CD4-positive, alpha-beta T cell treated with Interleukin-12 subunit alpha and Interleukin-12 subunit beta, for 1 hour (primary cell): ENCODE measurements at places on chromosomes 7 and 10.
A peak's percentile ranks its signal among the peaks of the same experiment; 100 is the strongest.

DNA sequence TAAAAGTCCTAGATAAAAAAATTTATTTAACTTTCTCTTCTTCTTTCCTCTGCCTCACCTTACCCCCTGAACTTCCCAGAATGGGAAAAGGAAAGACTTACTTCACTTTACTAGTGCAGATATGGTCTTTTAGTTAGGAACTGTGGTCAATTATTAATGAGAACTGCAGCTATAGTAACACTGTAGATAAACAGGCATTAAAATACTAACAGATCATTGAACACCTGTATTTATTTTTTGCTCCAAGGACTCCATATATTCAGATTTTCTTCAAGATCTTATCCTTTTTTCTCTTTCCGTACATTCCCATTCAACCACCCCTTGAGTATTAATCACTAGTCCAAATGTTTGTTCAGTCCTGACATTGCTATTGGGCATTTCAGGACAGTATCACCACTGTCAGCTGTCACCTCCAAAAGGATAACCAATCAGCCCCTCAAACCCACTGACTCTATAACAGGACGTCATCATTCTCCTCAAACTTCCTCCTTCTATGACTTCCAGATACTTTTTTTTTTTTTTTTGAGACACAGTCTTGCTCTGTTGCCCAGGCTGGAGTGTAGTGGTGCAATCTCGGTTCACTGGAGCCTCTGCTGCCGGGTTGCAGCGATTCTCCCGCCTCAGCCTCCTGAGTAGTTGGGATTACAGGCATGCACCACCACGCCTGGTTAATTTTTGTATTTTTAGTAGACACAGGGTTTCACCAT, 4.2 kb downstream of the CPVL start:
- no peak for DNase-seq

- DNase-seq, result no peak
Observed at GRCh38 chr10:122290334-122290733, 19.2 kb downstream of the BTBD16 start.

DNA sequence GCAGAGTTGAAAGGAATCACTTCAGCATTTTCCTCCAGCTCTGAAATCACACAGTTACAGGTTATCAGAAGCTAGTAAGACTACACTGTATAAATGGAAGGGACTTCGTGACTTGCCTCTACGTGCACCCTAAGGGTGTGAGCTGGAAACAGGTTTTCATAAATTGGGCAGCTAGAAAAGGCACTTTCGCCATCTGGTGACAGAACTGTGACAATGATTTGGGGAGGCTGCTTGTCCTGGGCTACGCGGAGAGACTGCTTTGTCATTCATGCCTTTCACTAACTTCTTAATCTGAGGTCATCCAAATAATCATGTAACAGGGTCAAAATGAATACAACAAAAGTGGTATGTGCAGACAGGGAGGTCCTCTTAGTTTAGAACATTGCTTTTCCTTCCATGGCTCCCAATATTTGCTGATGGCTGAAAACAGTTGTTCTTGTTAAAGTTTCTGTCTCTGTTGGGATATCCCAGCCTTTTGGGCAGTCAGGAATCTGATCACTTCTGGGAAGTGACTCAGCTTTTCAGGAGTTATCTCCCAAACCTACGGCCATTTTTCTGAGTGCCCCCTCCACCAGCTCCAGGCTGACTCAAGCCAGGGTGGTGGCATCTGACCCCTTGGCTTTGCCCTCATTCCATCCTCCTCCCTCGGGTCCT, 17.8 kb downstream of the VWC2 start:
- no peak for DNase-seq

GRCh38 chr7:48938539-48939295, 14.4 kb downstream of the CDC14C start:
- no peak for DNase-seq

GRCh38 chr7:72244826-72245398, 167.2 kb downstream of the CALN1 start:
- no peak for DNase-seq

- no peak for DNase-seq
Observed at GRCh38 chr10:133154411-133154810, 5.6 kb upstream of the KNDC1 start.

DNA sequence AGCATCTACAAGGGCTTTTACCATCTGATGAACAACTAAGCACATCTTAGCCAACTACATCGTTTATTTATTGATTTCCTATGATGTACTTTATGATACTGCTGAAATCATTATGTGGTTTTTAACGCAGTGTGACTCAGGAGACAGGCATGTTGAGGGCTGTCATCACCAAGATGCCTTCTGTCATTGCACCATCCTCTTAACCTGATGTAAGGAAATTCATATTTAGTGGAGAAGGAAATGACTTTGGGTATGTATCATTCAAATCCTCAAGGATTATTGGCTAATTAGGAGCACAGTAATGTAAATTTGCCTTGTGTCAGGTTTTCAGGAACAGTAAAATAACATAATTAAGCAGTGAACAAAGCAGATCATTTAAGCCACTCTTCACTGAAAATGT, 138.5 kb upstream of the MGMT start:
- DNase-seq, result no peak

- no peak for DNase-seq
Observed at GRCh38 chr7:45570797-45571196, 3.4 kb upstream of the ADCY1 start.

GRCh38 chr7:85103357-85103756, 83.5 kb downstream of the SEMA3D start:
- DNase-seq, result no peak

DNA sequence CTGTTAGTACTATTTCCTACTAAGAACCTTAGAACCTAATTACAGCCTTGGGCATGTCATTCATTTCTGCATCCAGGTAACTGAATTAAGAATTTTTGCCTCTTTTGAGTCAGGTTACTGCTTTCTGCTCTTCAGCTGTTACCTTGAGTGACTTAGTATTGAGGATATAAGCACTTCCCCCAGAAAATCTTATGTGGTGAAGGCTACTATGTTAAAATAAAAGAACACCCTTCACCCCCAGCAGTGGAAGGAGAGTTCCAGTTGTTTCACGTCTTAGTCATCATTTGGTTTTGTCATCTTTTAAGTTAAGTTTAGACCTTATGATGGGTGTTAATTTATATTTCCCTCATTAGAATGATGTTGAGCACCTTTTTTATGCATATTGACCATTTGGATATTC, 82.8 kb downstream of the GLCCI1 start:
- no peak for DNase-seq

DNA sequence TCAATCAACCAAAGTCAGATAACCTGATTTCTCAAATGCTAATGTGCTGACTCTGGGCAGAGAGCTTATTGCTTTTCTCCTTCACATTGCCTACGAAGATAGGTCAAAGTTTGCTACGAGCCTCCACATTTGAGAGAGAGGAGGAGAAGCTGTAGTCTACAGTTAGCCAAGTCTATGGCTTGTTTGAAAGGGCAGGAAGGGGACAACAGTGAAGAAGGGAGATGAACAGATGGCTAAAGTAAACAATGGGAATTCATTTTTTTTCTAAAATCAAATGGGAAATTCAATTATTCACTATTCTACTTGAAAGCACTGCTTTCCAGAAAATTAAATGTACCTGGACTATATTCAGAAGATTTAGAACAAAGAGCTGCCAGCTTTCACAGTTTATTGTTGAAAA, 126.7 kb upstream of the C1QL3 start:
- DNase-seq, result no peak

GRCh38 chr7:45258533-45259226, 101.1 kb downstream of the RAMP3 start:
- no peak for DNase-seq

GRCh38 chr7:140009735-140010134, 53.0 kb downstream of the PARP12 start:
- no peak for DNase-seq

DNA sequence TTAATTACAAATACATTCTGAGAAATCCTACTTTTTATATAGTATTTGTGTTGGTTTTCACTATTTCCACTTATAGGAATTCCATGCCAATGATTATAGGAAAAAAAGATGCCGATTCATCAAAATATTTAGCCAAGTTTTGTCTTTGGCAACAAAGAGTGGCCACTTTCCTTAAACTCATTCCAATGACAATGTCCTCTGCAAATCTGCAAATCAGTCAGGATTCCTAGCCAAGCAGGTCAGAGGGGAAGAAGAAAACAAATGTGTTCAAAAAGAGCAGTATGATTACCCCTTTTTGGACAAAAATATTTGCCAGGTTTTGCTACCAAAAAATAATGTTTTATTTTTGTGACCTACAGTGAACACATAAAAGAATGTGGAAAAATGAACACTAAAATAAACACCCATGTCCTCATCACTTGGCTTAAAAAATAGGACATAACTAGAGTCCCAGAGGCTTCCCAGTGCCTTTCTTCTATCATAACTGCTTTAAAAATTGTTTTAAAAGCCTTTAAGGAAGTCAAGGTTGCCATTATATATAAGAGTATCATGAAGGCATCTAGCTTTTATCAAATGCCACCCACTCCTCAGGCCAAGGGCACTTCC, 125.9 kb downstream of the ADAM12 start:
- DNase-seq, result no peak

- DNase-seq, result no peak
Observed at GRCh38 chr10:103706047-103706446, 149.3 kb downstream of the SH3PXD2A start.

- DNase-seq, result no peak
Observed at GRCh38 chr7:2641406-2642393, 9.9 kb downstream of the TTYH3 start.

GRCh38 chr10:119296703-119297102, 89.3 kb downstream of the GRK5 start:
- DNase-seq, result no peak

- no peak for DNase-seq
Observed at GRCh38 chr10:31582365-31583052, 263.5 kb downstream of the ZEB1 start.

- DNase-seq, result no peak
Observed at GRCh38 chr7:47285860-47286491, 295.9 kb downstream of the TNS3 start.

DNA sequence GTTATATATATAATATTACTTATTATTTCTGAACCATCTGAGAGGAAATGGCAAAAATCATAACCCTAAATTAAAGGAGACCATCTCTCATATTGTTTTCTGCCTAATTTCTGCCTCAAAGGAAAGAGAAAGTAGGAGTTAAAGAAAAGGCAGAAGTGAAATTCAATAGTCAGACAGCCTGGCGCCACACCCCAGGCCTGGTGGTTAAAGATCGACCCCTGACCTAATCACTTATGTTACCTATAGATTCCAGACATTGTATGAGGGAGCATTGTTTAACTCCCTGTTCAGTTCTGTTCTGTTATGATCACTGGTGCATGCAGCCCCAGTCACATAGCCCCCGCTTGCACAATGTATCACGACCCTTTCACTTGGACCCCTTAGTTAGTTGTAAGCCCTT, 24.9 kb upstream of the CHST3 start:
- no peak for DNase-seq

DNA sequence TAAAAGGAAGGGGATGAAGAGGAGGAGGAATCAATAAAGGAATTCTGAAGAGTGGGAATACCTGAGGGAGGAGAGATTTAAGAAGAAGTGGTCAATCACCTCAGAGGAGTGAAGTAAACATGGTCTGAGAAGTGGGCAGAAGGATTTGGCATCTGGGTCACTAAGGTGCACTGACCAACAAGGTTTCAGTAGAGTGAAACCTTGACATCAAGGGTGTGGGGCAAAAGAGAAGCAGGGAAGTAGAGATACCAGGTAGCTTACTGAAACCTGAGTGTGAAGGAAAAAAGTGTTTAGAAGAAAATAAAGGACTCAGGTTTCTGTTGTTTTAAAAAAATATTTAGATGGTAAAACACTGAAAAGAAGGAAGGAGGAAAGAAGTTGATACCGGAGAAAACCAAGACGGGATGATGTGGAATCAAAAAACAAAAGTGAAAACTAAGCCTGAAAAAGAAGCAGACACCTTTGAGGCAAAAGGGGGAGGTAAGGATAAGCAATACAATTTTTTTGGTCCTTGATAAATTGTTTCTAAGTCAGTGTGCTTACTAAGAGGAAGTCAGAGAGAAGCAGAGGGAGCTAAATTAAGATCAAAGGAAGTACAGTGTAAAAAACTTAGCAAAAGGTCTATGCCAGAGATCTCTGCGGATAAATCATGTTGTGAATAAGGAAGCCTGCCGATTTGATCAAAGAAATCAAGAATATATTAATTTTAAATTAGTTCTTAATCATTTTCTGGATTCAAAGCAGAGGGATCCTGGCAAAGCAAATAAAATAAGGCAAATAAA, 137.2 kb upstream of the GPR22 start:
- no peak for DNase-seq

DNA sequence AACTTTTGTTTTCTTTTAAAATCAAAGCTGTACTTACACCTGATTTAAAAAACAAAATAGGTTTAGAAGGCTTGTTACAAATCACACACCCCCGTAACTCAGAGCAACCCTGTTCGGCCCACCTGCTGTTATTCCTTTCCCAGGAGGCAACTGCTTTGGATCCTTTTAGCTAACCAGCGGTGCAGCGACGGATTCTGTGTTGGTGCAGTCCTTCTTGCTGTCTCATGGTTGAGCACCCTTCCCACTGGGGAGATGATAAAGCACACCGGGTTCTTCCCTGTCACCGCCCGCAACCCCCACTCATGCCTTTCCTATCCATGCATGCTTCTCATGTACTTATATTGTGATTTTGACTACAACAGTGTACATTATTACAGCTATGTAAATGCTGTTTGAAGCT, 24.8 kb upstream of the MKI67 start:
- no peak for DNase-seq

- DNase-seq, result peak; percentile 38
Observed at GRCh38 chr7:521221-522070, 1.8 kb upstream of the PDGFA start.

GRCh38 chr7:96418581-96418980, 96.7 kb upstream of the SLC25A13 start:
- DNase-seq, result no peak

DNA sequence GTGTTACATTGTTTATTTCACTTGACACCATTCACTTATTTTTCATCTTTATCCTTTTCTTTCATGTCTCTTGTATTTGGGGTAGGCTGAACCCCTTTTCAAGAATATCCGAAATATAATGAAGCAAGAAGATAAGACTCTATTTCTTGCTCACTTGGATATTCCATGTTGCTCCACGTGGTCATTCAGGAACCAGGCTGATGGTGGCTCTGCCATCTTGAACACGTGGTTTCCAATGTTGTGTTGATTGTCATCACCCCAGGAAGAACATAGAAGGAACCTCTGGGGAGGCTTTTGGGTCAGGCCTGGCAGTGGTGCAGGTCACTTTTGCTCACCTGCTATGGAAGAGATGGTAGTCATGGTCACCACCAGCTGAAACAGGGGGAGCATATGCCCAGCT, 9.3 kb upstream of the GALNTL5 start:
- DNase-seq, result no peak

- no peak for DNase-seq
Observed at GRCh38 chr7:134667899-134668298, 21.2 kb downstream of the BPGM start.

DNA sequence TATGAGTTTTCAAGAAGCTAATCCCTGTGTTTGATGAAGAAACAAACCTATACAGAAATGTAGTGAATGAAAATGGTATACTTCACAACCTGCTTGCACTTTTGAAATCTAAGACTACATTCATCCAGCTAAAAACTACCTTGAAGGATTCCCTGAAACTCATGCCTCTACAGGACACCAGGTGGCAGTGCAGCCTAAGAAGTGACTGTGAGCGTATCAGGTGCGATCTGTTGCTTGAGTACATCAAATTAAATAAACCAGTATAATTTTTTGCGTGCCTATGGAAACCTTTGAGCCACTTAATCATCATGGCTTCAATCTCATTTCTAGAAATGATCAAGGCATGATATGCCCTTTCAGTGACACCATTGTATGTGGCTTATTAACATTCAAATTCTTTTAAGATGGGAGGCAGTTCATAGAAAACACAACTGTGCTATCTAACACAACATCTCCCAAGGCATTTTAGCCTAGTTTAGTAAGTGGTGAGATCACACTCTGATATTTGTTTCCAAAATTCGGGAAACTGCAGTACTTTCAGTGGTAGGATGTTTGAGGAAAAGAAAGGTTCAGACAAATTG, 57.4 kb downstream of the PPP1R17 start:
- peak; percentile 16 for DNase-seq
